Hematopoietic multipotent progenitor cell treated with erythropoietin and hydrocortisone succinate and interleukin-3 and kit ligand, for 15 days (in vitro differentiated cells): ENCODE measurements at places on chromosomes 7 and 10.
A peak's percentile ranks its signal among the peaks of the same experiment; 100 is the strongest.

GRCh38 chr7:149226840-149227494 is 12.5 kb upstream of the ZNF212 start:
- no peak for DNase-seq

- no peak for DNase-seq
Measured at GRCh38 chr10:99358101-99358500, 28.9 kb downstream of the CNNM1 start.

DNA sequence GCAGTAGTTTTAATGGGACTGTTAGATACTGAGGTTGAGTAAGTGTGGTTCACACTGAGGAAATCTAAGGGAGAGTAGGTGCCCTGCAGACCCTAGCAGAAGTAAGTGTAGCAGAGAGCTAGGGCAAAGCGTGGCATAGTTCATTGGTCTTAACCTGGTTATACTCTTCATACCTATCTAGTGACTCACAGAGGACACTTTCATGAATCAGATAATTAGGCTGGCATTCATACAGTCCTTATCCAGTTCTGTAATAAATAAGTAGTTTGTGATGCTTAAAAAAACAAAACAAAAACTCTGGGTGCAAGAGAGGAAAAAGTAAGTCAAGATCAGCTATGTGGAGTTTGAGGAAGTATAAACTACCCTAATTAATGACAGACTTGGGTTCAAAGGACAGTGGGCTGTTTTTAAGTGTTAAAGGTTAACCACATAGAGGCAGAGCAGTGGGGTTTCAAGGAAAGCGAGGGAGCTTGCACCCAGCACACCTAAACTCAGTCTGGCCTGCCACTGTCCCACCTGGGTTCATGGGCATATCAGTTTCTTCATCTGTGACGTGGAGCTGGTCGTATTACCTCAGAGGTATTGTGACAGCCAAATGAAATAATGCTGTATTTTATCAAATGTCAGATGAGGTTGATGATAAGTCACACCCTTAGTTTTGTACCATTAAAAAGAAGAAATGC is 27.1 kb downstream of the LMTK2 start:
- peak; percentile 23 for DNase-seq

- no peak for DNase-seq
Measured at GRCh38 chr7:44629829-44630522, 23.5 kb downstream of the OGDH start.

- no peak for DNase-seq
Measured at GRCh38 chr10:74096777-74097176, 53.9 kb downstream of the AP3M1 start.

- no peak for DNase-seq
Measured at GRCh38 chr10:61795147-61795546, 106.4 kb upstream of the ARID5B start.

DNA sequence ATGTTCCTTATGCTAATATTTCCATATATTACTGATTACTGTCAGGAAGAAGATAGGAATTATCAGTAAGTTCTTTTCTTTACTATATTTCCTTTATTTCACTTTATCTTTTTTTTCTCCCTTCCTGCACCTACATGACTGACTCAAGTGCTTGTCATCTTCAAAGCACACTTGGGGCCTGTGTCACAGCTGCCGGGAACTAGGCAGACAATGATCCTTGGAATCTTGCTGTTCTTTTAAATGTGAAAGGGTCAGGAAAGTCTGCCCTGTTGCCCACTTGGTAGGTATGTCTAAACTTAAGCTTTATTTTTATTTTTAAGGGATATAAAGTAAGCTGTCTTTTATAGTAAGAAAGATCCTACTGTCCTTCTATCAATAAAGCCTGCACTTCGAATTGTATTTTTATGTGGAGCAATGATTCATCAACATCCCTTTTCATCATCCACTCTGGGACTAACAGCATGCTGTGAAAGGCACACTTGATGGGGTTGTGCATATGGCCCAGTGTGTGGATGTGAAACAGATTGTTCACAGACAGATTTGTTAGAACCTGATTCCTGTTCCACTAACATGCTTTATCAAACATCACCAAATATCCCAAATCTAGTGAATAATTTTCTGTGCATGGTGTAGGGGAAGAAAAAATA is 556.9 kb downstream of the DNAJB9 start:
- no peak for DNase-seq

DNA sequence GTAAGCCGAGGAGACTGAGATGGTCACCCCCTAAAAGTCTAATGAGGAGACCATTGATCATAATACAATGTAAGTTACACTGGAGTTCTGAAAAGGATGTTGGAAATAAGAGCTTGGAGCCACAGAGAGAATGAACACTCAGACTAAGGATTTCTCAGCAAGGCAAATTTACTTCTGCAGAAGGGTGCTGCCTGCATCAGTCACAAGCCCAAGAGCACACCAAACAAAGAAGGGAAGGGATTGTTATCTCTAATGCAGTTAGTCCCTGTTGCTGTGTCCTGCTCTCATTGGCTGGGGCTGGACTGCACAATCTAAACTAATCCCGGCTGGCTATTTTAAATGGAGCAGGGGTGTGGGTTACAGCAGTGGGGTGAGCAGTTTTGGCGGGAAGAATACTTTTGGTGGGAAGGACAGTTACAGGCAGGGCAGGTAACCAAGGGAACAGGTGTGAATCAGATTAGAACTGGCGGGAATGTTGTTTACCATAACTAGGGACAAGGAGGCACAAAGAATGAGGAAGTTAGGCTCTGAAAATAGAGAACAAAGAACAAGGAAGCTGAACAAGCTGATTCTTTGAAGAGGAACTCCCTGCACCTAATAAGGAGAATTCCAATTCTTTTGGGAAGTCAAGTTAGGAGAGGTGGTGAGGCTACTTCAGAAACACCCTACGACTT is 30.3 kb upstream of the TRIM24 start:
- DNase-seq = no peak

- no peak for DNase-seq
Measured at GRCh38 chr7:140618306-140618705, 22.3 kb downstream of the DENND2A start.

DNA sequence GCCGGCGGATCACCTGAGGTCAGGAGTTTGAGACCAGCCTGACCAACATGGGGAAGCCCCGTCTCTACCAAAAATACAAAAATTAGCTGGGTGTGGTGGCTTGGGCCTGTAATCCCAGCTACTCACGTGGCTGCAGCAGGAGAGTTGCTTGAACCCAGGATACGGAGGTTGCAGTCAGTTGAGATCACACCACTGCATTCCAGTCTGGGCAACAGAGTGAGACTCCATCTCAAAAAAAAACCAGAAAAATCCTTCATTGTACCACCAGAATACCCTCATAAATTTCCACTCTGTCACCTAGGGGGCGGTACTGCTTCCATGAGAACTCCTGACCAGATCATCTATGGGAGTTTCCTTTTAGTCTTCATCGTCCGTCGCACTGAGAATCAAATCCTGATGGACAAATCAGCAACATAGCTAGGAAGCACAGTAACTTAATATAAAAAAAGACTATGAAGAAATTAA is 225.8 kb upstream of the KLF14 start:
- peak; percentile 42 for DNase-seq

DNA sequence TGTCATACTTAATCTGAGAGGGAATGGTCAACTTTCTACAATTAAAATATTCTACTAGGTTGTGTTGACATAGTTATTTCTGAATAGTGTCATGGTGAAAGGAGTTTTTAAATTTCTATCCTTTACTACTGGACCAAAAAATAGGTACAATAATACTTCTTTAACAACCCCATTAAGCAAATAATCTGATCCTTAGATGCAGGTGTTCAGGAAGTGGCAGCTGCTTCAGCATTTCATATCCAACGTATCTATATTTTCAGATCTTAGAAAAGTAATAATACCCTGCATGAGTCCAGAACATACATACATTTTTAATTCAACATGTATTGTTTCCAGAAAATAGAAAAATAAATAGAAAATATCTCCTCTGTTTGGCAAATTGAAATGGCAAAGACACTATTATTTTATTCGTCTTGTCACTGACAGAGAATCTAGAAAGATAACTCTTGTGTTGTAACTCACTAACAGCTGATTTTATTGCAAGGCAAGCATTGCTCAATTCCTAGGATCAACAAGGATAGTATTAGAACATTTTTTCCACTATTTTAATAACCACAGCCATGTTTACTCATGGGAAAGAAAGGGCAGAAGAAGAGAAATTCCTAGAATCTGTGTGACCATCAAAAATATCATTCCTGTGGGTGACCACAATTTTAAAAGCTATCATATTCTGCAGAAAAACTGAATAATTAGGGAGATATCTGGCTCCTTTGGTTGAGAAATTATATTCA is 159.3 kb upstream of the CNTNAP2 start:
- DNase-seq = no peak

DNA sequence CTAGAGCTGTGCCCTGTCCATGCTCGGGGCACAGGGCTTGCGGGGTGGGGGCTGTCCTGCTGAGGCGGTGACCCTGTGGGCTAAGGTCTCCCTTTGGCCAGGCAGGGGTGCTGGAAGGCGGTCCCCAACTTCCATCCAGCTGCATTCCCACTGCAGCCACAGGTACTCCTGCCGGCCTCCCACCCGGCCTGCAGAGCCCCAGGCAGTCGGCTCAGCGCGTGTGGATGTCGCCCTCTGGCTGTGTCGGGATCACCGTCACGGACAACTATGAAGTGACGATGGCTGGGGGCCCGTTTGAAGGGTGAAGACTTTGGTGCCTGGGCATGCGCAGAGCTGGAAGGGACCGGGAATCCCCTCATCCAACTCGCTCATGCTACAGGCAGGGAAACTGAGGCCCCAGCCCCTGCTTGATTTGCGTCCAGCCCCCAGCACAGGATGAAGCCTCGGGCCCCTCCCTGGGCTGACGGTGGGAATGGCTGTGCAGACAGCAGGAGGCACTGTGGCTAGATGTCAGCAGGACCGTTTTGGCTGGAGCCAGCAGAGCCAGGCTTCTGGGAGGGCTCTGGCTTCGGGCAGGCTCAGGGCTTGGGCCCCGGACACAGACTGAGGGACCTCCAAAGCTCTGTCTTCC is 2.3 kb upstream of the TMEM184A start:
- no peak for DNase-seq

- no peak for DNase-seq
Measured at GRCh38 chr7:114842551-114843065, 79.3 kb upstream of the MDFIC start.

DNA sequence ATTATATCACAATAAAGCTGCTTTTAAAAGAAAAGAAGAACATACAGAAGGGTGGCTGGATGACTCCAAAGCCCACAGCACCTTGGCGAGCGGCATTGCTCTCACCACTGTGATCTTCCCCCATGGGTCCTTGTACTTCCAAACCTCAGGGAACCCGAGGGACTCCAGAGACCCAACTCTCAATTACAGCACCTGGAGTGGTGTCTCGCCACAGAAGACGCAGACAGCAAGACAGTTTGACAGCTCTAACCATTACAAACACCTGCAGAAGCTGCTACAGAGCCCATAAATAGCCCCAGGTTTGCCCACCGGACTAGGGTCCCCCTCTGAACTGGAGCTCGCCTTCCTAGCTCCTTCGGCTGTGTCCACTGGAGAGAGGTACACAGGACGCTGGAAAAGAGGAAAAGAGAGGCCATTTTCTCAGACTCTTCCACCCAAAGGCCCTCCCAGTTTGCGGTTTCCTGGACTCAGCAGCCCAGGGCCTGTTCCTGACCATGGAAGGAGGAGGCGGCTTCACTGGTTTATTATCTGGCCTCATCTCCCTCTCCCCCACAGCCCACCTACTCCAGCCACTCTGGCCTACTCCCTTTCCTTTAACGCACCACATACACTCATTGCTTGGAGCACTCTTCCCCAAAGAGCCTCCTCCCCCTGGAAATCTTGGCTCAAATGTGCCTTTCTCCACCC is 1.9 kb downstream of the PIK3AP1 start:
- DNase-seq = no peak

GRCh38 chr10:116270771-116271592 is 2.0 kb downstream of the GFRA1 start:
- DNase-seq = no peak

GRCh38 chr7:11077816-11078215 is 104.1 kb downstream of the PHF14 start:
- no peak for DNase-seq
